ENCODE measurements at places on chromosomes 16 and 17. TPM values are rescaled to one million over a fixed set of nuclear protein-coding genes. Genes with fewer than 3 reads are reported as not detected.

The CBLN1 gene
- not detected for total RNA-seq

The ACSF2 gene
- total RNA-seq = 101 TPM

The MYH2 gene
- total RNA-seq = not detected

DNA sequence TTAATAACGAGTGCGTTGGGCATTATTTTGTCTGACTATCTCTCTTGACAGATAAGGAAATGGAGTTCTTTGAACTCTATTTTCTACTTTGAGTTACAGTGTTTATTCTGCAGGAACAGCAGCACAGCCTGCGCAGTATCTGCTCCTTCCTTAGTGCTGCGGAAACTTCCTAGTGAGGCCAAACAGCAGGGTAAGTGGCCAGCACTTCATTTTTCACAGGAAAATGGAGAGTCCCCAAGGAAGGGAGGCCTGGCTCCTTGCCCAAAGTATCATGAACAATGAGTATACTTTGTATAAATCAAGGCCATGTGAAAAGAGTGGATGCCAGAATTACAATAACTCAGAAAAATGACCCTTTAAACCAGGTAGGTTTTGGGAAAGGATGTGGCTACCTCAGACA lies 140.6 kb downstream of the VPS53 start:
- no peak for DNase-seq
- H3K36me3 ChIP-seq = no peaks in the 10 kb centered on the region
- H3K27me3 ChIP-seq = no peaks in the 10 kb centered on the region
- H3K27ac ChIP-seq = no peak overlapping the region
- H3K4me3 ChIP-seq = no peak overlapping the region

DNA sequence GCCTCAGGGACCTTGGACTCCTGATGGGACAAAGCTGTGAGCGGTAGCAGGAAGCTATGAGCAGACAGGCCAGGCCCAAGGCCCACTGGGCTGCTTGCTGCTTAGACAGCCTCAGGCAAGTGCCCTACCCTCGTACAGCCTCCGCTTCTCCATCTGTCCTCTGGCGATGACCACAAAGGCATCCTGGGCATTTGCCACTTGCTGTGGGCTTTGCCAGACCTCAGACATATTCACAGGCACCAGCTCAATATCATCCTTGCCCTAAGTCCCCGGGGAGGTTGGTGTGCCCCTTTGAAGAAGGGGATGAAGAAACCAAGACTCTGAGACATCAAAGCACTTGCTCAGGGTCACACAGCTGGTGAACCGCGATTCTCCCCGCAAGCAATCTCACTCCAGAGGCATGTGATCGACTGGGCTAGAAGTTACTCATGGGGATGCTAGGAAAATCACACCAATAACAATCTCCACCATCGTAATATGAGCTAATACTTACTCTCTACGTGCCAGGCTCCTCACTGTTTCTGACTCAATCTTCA lies 21.7 kb downstream of the PPL start:
- no peak overlapping the region for H3K27ac ChIP-seq
- no peak for DNase-seq
- H3K4me3 ChIP-seq = no peak overlapping the region
- H3K4me1 ChIP-seq = no peaks in the 10 kb centered on the region
- no peaks in the 10 kb centered on the region for H3K27me3 ChIP-seq

DNA sequence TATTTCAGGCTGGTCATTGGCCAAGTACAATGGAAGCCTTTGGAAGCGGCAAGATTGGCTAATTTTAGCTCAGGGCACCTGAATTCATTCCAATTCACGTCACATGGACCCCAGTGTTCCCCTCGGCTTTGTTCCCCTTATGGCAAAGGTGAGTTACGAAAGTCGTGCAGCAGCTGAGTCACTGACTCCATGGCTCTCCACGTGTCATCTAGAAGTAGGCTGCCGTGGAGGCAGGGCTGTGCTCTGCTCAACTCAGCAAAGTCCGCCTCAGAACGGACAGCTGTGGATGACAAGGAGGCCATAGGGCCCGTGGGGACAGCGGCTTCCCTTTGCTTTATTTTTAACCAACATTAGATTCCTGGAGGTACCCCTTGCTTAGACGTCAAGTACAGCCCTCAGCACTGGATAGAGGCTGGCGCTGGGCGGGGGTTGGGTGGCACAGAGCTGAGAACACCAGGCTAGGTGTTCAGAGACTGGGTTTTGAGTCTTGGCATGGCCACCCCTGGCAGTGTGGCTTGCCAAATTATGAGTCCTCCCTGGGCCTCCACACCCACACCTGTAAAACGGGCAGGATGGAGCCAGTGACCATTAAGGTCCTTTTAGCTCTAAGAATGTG lies 23.6 kb downstream of the ADAD2 start:
- H3K27me3 ChIP-seq = no peaks in the 10 kb centered on the region
- H3K4me3 ChIP-seq = no peak overlapping the region
- no peaks in the 10 kb centered on the region for H3K4me1 ChIP-seq
- no peak for DNase-seq
- H3K27ac ChIP-seq = no peak overlapping the region
- no peaks in the 10 kb centered on the region for H3K36me3 ChIP-seq

DNA sequence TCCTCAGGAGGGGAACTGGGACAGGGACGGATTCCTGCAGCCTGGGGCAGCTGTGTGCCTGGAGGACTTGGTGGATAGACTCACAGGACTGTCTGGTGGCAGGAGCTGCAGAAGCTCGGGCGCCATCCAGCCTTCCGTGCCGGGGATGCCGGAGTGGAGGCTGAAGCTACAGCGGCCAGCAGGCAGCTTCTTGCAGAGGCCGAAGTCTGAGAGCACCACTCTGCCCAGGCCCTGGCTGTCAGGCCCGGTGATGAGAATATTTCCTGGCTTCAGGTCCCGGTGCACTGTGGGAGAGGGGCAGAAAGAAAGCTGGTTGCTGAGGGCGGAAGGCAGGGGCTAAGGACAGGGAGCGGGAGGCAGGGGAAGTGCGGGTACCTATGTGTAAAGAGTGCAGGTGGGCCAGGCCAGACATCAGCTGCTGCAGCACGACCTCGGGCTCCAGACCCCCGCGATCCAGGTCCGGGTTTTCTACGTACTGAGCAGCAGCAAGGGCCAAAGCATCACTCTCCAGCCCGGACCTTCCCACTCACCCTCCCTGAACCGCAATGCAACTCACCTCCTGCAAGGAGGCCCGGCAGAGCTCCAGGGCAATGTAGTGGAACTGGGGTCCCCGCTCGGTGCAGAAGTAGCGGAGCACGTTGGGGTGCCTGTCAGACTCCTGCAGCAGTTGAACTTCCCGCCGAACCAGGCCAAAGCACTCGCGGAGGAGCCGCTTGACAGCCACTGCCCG lies 16.1 kb downstream of the PLK1 start:
- H3K4me1 ChIP-seq = peaks cover 7% of the 10 kb centered on the region
- no peaks in the 10 kb centered on the region for H3K27me3 ChIP-seq
- no peak overlapping the region for H3K27ac ChIP-seq
- H3K4me3 ChIP-seq = peak overlapping the region; percentile 27
- DNase-seq = no peak

GRCh38 chr17:48985436-48986245 lies 11.5 kb upstream of the IGF2BP1 start:
- H3K27me3 ChIP-seq = peaks cover 4% of the 10 kb centered on the region
- no peak overlapping the region for H3K4me3 ChIP-seq
- no peaks in the 10 kb centered on the region for H3K4me1 ChIP-seq
